SHP77 (cell line): ENCODE measurements at places on chromosomes 5 and 9.
A peak's percentile ranks its signal among the peaks of the same experiment; 100 is the strongest.

- DNase-seq: no peak
Observed at GRCh38 chr9:108467653-108468324, 388.0 kb downstream of the ACTL7B start.

GRCh38 chr9:96169484-96169883, 132.5 kb downstream of the HSD17B3 start:
- no peak for DNase-seq

DNA sequence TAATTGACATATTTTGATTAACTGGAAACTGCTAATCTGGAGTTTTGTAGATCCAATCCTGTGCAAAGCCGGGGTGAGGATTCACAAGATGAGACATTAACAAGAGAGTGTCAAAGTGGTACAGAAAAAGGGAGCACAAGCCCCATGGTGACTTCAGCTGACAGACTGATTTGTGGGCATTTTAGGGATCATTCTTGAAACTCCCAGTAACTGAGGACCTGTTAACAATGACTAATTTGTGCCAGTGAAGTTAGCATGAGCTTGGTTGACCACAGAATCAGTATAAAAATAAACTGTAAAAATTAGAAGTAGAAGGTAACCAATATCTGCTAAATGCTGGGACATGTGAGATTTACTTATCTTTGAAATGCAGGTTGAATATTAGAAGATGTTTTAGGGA, 1578.3 kb downstream of the EFNA5 start:
- DNase-seq: no peak

DNA sequence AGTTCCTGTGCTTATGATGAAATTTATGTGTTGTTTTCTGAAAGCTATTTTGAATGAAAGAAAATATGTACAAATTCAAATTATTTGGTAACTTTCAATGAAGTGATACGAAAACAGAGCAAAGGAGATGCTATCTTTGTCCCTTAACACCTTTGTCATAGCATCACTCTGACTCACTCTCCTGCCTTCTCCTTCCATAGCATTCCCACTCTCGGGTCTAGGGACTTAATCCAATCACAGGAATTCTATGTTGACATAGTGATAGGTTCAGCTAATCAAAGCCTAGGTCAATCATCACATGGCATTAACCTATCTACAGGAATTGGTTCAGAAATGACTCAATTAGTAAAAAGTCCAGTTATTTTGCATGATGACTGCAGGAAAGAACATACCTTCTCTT, 464.7 kb upstream of the RORB start:
- DNase-seq: no peak

DNA sequence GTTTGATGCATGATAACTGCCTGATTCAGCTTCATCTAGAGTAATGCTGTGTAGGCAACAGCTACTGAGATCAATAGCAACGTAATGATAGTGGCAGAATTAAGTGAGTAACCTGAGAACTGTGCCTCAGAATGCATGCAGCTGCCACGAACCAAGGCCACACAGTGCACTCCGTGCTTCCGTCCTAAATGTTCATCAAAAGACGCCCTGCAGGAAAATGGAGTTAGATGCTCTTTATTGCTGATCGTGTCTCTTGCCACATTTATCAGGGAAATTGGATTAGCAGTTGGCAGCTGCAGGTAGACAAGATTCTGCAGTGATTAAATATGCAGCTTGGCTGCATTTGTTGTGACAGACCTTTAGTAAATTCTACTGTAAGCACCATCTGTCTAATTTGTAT, 107.7 kb upstream of the TLX3 start:
- DNase-seq: peak; percentile 14

GRCh38 chr9:90460220-90460619, 182.4 kb downstream of the DIRAS2 start:
- DNase-seq: no peak

- peak; percentile 23 for DNase-seq
Observed at GRCh38 chr9:133347515-133347984, 381 bp downstream of the MED22 start.

- DNase-seq: no peak
Observed at GRCh38 chr5:101626572-101626971, 669.5 kb downstream of the SLCO4C1 start.

DNA sequence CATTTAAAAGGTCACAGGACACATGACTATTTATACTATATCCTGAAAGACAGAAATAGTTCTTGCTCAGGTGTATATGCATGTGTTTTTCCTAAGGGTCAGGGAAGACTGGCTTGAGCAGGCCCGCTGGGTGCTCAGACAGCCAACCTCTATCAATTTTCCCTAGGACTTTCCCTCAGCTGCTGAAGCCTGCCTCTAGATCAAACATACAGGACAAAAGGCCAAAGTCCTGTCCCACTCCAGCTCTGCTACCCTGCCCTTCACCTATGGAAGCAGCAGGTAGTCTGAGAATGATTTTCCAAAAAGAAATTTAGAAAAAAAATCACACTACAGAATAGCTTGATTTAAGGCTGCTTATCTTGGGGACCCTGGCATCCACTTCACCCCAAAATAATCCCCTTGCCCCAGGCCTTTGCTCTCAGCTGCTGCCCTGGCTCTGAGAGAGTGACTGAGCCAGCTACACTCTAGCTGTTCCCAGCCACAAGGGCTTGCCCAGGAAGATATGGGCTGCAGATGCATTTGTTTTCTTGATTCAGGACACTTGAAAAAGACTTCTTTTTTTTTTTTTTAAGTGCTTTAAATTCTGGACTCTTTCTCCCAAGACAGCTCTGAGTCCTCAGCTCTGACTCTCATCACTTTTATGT, 42.5 kb downstream of the KLHL3 start:
- DNase-seq: no peak

- DNase-seq: no peak
Observed at GRCh38 chr5:116709082-116709481, 134.5 kb upstream of the SEMA6A start.

DNA sequence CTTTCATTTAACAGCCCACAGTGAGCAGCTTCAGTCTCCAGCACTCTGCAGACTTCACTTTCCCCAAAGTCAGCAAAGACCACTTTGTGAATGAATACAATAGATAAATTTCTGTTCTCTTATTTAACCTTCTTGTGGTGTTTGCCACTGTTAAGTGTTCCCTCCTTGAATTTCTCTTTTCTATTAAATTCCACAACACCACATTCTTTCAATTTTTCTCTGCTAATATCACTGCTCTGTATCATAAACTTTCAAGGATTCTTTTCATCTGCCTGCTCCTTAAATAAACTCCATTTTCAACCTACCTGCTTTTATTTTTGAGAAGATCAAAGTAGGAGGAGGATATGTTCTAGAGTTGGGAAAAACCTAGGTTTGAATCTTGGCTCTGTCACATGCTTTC, 739.5 kb upstream of the GRAMD2B start:
- DNase-seq: no peak

DNA sequence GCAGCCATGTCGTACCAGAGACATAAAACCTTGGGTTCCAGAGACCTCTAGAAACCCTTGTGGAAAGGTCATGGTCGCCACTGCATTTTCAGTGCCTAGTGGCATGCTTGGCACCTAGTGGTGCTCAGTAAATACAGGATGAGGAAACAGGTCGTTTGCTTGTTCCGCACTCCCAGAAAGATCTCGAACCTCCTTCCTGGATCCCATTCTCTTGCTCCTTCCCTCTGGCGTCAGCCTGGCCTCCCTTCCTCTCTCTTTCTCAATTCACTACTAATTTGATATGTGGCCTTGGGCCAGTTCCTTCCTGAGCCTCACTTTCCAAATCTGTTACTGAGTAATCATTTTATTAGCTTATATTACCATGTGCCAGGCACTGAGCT, 4.4 kb downstream of the NDST1 start:
- no peak for DNase-seq

- peak; percentile 40 for DNase-seq
Observed at GRCh38 chr9:134736791-134737497, 95.3 kb downstream of the COL5A1 start.

- no peak for DNase-seq
Observed at GRCh38 chr5:144085381-144085780, 85.1 kb downstream of the YIPF5 start.

- no peak for DNase-seq
Observed at GRCh38 chr9:93240891-93241334, 57.0 kb downstream of the WNK2 start.

GRCh38 chr9:136013524-136014034, 52.4 kb upstream of the UBAC1 start:
- no peak for DNase-seq

GRCh38 chr9:84207491-84207951, 133.0 kb downstream of the SLC28A3 start:
- no peak for DNase-seq

DNA sequence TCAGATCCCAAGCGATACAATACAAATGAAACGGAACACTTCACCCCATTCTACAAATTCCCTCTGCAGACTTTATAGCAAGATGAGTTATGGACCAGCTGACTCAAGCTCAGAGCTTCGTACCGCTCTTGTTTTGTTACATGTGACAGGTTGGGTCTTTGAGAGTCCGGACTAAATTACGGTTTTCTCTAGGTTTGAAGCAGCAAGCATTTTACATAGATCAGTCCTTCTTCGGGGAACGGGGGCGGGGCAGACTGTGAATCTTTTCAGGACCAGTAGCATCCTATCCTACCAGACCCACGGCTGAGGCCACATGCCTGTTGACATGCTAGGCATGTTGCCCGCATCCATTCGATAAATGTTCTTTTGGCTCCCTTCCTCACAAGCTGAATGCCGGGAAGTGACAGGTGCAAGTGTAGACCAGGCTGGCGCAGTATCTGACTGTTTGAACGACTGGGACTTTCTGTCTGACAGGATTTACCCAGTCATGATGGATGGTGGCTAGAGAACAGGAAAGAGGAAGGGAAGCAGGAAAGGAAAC, 811.0 kb upstream of the GRAMD2B start:
- peak; percentile 99 for DNase-seq

- DNase-seq: no peak
Observed at GRCh38 chr5:17019324-17019723, 83.2 kb upstream of the MYO10 start.

DNA sequence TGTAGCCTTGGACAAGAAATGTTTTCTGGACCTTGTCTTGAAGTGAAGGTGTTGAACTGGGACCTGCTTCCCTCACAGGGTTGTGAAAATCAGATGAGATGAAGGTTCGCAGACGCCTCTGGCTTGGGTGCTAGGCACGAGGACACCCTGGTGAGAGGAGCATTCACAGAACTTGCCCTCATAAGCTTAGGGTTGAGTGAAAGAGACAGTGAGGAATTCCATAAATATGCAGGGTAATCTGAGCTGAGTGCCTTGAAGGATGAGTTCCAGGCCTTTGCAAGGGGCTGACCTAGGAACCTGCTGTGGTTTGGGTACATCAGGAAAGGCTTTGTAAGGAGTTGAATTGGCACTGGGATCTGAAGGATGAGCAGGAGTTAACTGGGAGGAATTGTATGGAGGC, 75.7 kb upstream of the SAP30L start:
- no peak for DNase-seq

DNA sequence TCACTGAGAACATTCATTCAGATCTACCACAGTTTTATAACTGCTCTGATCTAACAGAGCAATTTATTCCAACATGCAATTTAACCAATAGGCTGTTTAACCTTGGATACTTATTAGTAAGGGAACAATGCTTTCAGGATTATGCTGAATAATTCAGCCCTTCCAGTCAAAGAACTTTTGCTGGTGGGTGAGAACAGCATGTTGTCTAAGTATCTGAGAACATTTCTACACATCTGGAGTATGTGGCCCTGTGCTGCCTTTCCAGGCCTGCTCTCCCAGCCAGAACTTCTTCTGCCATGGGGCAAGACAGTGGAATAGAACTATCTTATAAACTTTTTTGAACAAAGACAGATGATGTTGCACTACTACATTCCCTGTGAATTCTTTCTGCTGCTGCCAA, 55.8 kb downstream of the NFIB start:
- no peak for DNase-seq

DNA sequence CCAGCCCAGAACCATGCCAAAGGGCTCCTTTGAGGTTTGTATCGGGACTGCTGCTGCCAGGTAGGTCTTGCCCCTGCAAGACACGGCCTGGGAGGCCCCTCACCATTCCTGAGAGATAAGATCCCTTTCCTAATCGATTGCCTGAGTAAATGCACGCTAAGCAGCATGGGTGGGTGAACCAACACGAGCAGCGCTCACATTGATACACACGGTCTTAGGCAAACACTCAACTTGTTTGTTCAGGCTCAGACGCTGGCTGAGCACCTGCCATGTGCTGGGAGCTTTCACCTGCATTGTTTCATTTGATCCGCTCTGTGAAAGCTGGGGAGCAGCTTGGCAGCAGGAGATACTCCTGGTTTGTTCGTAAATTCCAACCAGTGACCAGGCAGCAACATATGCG, 76.9 kb upstream of the NEURL1B start:
- peak; percentile 98 for DNase-seq

- no peak for DNase-seq
Observed at GRCh38 chr5:157446412-157446935, 13.5 kb upstream of the NIPAL4 start.

DNA sequence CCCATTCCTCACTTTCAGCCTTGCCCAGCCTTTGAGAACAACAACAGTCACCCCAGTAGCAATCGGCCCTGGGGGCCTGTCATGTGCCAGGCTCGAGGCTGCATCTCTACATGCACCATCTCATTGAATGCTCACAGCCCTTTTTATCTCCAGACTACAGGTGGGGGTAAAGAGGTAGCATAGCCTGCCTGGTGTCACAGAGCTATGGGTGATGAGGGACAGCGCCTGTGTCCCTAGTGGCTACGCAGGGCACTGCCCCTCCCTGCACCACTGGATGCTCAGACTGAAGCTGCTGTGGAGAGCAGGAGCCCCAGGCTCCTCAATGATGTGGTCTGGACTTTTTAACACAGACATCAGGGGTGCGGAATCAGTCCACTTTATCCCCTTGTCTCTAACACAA, 2.8 kb downstream of the CAMK2A start:
- peak; percentile 13 for DNase-seq

DNA sequence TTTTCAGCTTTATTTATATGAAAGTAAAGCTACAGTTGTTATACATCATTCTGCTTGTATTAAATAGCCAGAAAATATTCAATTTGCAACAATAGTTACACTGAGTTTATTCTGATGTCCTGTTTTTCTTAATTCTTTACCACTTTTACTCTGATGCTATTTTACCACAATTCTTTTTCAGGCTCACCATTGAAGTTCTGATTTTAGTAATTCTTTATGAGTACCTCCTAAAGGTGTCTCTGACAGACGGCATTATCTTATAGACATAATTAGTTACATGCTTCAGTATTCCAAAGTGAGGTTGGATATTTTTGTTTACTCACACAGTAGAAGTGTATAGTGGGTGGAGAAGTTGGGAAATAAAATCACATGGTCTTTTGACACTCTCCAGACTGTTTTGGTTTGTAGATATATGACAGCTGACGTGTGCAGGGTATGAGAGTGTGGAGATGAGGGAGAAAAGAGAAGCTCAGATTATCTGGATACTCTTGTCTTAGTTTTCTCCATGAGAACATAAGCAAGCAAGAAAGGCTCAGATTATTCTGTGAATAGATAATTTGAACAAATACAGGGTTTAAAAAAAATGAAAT, 97.4 kb downstream of the FBXO4 start:
- no peak for DNase-seq

- no peak for DNase-seq
Observed at GRCh38 chr9:101354143-101354764, 30.6 kb downstream of the BAAT start.

DNA sequence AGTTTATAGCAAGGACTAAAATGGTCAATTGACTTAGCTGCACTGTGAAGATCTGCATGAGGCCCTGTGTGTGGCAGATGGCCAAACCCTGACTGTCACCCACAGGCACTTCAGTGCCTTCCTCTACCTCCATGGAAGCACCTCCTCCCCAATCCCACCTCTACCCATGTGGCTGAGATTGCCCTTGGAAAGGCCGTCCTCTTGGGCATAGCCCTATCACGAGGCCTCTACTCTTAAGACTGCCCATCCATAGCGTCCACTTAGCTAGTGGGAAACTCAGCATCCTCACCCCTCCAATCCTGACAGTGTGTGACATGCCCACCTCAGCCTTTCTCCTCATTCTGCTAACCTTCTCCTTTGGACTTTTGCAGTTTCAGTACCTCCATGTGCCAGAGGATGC, 510.2 kb downstream of the BNC2 start:
- no peak for DNase-seq
